ENCODE measurements at places on chromosomes 3 and 15. TPM values are rescaled to one million over a fixed set of nuclear protein-coding genes. Genes with fewer than 3 reads are reported as not detected.

The NUSAP1 gene
- 29.2 TPM for polyA plus RNA-seq

The CCNB2 gene
- 15.3 TPM for polyA plus RNA-seq

DNA sequence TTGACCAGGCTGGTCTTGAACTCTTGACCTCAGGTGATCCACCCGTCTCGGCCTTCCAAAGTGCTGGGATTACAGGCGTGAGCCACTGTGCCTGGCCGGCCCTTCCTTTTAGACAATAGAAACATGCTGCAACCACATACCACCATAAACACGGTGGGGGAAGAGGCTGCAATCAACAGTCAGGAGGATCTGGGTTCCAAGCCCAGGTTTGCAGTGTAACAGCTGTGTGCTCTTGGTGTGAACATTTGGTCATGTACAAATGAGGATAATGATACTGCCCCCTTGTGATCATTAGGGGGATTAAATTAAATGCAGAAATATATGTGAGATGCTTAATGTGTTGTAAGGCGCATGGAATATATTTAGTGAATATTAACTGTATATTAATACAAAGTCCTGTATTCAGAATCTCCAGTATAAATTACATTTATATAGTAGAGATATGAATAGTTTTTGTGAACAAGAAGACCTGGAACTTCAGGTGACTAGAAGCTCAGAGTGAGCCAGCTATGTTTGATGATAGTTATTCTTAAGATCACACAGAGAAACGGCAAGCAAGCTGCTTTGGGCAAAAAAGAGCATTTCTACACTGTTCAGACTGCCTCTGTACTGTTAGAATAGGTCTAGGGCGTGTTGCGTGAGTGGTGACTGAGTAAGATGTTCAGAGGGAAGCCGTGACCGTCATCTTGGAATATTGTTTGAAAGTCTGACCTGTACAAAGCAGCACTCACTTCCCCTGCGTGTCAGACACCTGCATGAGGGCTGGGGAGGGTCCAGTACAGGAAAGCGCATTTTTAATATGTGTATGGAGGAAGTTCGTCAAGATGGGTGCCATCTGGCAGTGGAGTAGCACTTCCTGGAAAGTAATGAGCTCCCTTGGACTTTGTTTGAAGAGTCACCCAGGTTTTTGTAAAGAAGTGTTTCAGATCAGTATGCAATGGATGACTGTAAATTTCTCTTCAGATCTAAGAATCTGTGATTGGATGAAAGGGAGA lies 125.8 kb downstream of the PGPEP1L start:
- peaks cover 2% of the 10 kb centered on the region for H3K4me1 ChIP-seq
- no peak overlapping the region for H3K27ac ChIP-seq
- no peaks in the 10 kb centered on the region for H3K27me3 ChIP-seq
- peak; percentile 43 for DNase-seq
- H3K4me3 ChIP-seq, result no peak overlapping the region

DNA sequence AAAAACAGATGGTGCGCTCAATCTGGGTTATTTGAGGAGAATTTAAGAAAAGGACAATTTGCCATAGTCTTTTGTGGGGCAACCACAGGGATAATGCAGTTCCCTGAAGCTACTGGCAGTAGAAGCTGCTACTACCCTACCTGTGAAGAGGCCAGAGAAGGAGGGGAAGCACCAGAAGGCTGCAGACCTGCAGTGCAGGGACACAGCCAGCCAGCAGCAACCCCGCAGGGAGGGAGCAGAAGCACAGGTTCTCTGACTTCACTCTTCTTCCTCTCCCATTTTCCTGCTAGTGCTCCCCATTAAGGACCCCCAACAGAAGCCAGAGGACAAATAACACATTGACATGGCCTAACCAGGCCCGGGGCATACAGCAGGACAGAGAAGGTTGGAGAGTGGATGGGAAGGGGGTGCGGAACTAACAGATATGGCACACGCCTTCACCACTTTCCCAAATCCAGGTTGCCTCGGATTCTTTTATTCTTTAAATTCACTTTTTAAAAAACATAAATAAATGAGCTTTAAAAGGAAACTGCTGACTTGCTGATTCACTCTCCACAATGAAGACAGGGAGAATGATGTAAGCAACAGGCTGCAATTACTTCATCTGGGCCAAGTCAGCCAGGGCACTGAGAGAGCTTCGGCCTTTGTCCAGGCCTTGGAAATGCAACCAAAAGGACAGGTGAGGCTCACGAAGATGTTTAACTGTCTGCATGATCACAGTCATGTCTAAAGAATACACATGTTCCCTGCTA lies 30.1 kb downstream of the POPDC2 start:
- DNase-seq, result peak; percentile 47
- no peak overlapping the region for H3K4me3 ChIP-seq
- H3K27ac ChIP-seq, result peak overlapping the region; percentile 55
- no peaks in the 10 kb centered on the region for H3K27me3 ChIP-seq
- no peaks in the 10 kb centered on the region for H3K4me1 ChIP-seq
- no peaks in the 10 kb centered on the region for H3K36me3 ChIP-seq

The ATXN7 gene
- 7.5 TPM for polyA plus RNA-seq

GRCh38 chr3:18054625-18055024 lies 312.2 kb upstream of the TBC1D5 start:
- DNase-seq, result no peak
- H3K4me3 ChIP-seq, result no peak overlapping the region
- no peaks in the 10 kb centered on the region for H3K36me3 ChIP-seq
- no peaks in the 10 kb centered on the region for H3K4me1 ChIP-seq
- H3K27me3 ChIP-seq, result no peaks in the 10 kb centered on the region
- H3K27ac ChIP-seq, result no peak overlapping the region

The LRRC28 gene
- 33.3 TPM for polyA plus RNA-seq

The IL17RB gene
- 14.1 TPM for polyA plus RNA-seq

DNA sequence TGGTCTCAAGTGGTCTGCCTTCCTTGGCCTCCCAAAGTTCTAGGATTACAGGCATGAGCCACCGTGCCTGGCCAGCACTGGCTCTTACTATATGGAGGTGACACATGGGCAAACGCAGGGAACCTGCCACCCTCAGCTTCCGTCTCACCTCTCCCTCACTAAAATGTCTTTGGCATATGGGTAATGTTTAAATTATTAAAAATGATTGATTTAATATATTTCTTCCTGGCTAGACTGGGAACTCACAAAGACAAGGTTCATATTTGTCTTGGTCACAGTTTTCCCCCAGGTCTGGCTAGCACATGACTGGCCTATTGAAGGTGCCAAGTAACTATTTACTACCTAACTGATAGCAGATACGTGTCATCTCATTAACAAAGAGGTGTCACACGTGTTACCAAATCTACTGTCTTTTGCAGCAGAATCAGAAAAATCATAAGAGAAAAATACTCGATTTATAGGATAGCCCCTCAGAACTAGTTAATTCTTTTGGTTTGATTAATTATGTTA lies 48.2 kb downstream of the SYNM start:
- H3K36me3 ChIP-seq, result no peaks in the 10 kb centered on the region
- H3K4me1 ChIP-seq, result peaks cover 7% of the 10 kb centered on the region
- H3K27me3 ChIP-seq, result no peaks in the 10 kb centered on the region
- no peak overlapping the region for H3K4me3 ChIP-seq
- no peak for DNase-seq

DNA sequence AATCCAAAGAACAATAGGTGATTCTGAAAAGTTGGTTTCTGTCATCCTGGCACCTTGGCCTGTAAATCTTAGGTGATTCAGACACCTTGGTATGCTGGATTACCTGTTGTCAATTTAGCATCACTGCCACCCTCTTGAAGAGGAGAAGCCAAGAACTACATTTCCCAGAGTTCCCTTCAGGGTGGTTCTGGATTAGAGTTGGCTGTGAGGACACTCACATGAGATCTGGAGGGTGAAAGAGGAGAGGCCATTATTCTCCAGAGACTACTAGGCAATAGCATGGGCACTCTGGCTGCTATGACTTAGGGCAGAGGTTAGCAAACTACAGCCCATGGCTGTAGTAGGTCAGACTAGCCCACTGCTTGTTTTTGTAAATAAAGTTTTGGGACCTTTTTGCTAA lies 41.7 kb upstream of the CORO2B start:
- H3K27ac ChIP-seq, result no peak overlapping the region
- no peaks in the 10 kb centered on the region for H3K36me3 ChIP-seq
- H3K4me3 ChIP-seq, result no peak overlapping the region
- no peak for DNase-seq
- H3K27me3 ChIP-seq, result no peaks in the 10 kb centered on the region

DNA sequence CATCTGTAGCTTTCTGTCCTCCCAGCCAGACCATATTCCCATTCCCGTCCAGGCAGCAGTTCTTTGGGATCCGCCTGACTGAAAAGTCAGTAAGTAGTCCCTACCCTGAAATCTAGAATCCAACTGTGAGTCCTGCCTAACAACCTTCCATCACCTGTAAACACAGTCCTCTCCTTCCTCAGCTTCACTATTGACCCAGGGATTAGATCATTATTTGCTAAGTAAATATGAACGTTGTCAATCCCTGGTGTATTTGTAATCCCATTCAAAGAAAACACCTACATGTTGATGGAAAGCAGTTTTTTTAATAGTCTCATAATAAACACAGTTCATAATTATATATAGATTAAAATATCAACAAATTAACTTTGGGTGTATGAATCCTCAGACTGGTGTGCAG lies 732 bp downstream of the SAXO2 start:
- peak; percentile 51 for DNase-seq
- peak overlapping the region; percentile 87 for H3K27ac ChIP-seq
- peaks cover 4% of the 10 kb centered on the region for H3K4me1 ChIP-seq

GRCh38 chr15:72042865-72043264 lies 75.1 kb downstream of the MYO9A start:
- H3K4me1 ChIP-seq, result no peaks in the 10 kb centered on the region
- H3K27ac ChIP-seq, result no peak overlapping the region
- no peak overlapping the region for H3K4me3 ChIP-seq

The B3GALNT1 gene
- polyA plus RNA-seq, result 10.4 TPM
